KG1 (cell line): ENCODE measurements at places on chromosomes 7 and 10.

- DNase-seq, result no peak
Measured at GRCh38 chr10:3785851-3786271, 852 bp upstream of the KLF6 start.

DNA sequence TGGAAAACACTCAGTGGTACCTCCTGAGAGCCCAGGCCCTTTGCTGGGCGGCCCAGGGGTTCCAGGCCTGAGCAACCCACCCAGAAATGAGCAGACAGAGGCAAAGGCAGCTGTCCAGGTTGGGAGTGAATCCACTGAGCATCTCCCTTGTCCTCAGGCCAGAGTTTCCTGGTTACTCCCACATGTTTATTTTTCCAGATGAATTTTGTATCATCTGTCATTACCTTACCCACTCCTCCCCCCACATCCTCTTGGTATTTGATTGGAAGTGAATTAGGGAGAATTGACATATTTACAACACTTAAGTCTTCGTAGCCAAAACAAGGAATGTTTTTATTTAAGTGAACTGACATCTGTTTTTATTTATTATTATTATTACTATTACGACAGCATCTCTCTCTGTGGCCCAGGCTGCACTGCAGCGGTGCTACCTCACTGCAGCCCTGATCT, 13.2 kb upstream of the LMBR1 start:
- no peak for DNase-seq

- DNase-seq, result no peak
Measured at GRCh38 chr10:42802876-42803275, 20.3 kb downstream of the BMS1 start.

DNA sequence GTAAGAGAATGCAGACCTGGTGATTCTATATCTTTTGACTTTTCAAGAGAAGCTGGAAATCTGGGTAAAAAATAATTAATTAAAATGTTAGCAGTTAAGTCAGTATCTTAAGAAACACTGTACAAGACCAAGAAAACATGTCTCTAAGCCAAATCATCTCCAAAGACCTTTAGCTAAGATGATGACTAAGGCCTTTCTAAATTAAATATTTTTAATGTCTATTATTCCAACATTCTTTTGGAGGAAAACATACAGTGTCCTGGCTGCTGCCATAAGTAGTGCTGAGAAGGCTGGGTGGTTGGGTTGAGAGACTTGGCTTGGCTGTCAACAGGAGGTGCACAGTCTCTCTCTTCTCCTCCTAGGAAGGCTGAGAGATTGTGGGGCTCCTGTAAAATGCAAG, 20.3 kb downstream of the STARD3NL start:
- DNase-seq, result no peak

DNA sequence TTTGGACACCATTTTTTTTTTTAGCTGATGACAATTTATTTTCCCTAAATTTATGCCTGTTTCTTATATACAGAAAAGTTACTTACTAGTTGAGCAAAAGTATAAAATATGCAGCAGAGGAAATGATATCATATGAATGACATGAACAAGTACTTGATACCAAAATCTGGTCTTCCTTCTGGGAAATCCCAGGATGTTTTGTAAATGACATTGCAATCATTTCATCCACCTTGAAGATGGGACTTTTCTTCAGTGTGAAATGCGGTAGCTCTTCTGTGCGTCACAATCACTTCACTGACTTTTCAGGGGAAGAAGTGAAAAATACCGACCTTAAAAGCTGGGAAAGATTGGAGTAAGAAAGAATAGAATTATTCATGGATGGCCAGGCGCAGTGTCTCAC, 23.8 kb downstream of the C1QL3 start:
- DNase-seq, result no peak

DNA sequence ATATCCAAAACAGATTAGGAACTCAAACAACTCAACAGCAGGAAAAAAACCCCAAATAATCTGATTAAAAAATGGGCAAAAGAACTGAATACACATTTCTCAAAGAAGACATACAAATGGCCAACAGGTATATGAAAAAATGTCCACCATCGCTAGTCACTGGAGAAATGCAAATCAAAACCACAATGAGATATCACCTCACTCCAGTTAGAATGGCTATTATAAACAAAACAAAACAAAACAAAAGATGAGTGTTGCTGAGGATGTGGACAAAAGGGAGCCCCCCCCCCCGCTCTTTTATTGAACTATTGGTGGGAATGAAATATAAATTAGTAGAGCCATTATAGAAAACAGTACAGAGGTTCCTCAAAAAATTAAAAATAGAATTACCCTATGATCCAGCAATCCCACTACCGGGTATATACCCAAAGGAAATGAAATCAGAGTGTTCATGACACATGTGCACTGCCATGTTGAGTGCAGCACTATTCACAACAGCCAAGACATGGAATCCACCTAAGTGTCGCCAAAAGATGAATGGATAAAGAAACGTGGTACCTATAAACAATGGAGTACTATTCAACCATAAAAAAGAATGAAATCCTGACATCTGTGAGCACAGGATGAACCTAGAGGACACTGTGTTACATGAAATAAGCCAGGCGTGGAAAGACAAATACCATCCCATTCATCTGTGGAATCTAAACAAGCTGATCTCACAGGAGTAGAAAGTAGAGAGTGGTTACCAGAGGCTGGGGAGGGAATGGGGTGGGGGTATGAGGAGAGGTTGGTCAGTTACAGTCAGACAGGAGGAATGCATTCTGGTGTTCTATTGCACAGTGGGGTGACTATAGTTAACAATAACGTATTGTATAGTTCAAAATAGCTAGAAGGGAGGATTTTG, 78.1 kb upstream of the RHEB start:
- no peak for DNase-seq

DNA sequence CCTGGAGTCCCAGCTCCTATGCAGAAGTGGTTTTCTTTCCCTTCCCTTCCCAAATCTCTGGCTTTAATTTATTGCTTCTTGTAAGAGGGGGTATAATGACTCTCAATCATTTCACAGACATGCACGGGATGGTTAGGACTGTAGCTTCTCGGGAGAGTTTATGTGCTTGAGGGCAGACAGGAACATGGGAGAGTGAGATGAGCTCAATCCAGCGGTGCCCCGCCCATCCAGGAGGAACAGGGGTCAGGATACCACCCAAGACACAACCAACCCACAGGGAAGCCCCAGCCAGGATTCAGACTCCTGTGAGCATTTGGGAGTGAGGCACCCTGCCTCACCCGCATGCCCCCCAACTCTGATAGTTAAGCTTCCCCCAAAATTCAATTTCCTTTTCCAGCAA, 33.7 kb upstream of the GATAD1 start:
- DNase-seq, result no peak
